ENCODE measurements at places on chromosomes 4 and X.

- peak; percentile 39 for DNase-seq
These were observed 147.9 kb downstream of the NSUN7 start for GRCh38 chr4:40897557-40898203.

DNA sequence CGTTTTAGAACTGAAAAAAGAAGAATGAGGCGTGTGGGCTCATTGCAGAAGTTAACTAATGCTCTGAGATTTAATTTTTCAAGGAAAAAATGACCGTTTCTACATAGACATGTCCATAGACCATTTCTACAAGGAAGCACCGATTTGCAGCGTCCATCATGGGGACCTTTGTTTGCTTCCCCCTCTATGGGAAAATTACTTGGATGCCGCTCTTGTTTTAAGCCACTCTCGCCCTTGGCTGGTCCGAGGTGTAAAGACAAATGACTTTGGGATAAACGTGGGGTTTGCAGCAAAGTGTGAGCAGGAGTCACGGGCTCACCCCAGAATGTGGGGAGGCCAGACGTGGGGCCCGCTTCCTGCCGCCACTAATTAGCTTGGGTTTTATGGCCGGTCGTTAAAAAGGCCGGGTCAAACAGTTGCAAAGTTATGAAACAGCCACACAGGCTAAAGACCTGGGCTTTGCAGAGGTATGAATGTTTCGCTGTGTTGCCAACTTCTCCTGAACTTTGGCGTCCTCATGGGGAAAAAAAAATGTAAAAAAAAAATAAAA, 235.9 kb downstream of the SHOX start:
- no peak for DNase-seq

- DNase-seq, result no peak
These were observed 1238.9 kb downstream of the ADGRL3 start for GRCh38 chr4:62439051-62439450.

DNA sequence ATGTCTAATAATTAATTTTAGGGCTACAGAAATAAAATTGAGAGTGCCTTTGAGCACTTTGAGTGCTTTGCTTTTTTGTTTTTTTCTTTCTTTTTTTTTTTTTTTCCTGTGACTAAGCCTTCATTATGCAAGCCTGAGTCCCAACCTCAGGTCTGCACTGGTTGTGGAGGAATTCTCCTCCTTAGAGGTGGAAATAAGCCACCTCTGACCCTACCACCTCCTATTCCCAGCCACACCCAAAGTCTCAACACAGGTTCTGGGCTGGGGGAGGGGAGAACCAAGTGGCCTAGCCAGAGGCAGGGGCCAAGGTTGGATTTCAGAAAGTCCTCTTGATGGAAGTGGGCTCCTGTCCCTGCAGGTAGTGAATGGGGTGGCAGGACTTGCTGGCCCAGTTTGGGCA, 180.2 kb downstream of the ARAP2 start:
- DNase-seq, result no peak

- DNase-seq, result no peak
These were observed 64.2 kb downstream of the SHOX start for GRCh38 chrX:694800-695199.

- no peak for DNase-seq
These were observed 209.7 kb downstream of the NWD2 start for GRCh38 chr4:37453999-37454800.

DNA sequence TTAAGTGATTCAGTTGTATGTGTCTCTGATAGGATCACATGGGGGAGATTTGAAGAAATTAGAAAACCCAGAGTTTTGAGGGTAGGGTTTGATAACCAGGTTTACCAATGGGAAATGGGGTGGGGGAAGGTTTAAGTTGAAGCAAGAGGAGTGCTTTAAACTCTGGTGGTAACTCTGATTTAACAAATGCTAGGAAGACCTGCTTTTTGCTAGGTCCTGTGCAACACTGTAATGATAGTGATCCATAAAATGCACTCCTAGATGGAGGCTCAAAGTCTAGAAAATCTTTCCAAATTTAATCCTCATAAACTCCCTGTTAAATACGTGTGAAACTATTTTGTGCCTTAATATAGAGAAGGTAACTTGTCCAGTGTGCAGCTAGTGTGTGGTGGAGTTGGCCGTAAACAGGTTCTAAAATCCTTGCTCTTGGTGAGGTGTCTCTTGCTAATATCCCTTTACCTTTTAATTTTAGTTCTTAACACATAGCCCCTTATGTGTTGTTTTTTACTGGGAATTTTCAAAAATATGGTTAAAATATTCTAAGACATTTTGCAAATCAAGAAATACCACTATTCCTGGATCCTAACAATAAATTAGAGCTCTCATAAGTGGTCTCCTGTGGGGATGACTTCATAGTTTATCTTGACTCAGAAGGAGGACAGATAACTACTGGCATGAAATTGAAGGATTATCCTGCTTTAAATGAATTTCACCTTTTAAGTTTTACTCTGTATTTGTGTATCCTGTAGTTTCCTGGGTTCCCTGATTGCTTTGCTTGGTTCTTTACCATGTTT, 4.1 kb downstream of the RPL34 start:
- no peak for DNase-seq

All from stimulated activated CD8-positive, alpha-beta memory T cell treated with anti-CD3 and anti-CD28 coated beads, Interleukin-12 subunit alpha, Interleukin-12 subunit beta, amount 100 ng/mL, for 1 hour (primary cell).